ENCODE measurements at places on chromosomes 2 and 18. TPM values are rescaled to one million over a fixed set of nuclear protein-coding genes. Genes with fewer than 3 reads are reported as not detected.

DNA sequence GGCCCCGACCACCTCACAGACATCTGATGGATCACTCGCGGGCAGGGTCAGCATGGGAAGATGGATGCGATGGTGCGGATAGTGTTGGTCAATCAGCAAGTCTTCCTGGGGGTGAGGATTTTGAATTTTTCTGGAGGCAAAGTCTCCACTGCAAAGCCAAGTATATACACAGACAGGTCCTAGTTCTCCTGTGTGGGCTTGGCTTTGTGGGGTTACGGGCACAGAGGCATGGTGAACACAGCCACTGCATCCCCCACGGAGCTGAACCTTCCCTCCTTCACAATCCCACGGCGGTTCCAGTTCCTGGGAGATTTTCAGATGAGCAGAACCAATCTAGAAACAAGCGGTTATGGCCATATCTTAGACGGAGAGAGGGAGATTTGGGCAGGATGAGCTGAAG lies 35.8 kb downstream of the CNGA3 start:
- no peak for DNase-seq

DNA sequence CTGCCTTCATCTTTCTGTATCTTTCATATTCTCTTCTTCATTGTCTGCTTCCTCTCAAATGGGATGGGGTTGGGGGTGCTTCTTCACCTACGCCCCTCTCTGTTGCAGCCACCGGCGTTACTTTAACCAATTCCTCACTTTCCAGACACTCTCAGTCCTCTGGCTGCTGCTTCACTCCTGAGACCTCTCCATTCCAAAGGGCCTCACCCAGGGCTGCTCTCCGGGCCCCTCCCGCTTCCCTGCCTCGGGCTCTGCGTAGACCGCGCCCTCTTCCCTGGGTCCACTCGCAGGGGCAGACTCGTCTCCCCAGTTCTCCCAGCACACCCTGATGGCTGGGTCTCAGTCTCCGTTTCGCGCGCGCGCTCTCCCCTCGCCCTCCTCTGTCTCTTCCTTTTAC lies 926 bp downstream of the SERPINB8 start:
- DNase-seq, result peak; percentile 83

GRCh38 chr2:19301706-19302105 lies 56.7 kb downstream of the OSR1 start:
- no peak for DNase-seq

DNA sequence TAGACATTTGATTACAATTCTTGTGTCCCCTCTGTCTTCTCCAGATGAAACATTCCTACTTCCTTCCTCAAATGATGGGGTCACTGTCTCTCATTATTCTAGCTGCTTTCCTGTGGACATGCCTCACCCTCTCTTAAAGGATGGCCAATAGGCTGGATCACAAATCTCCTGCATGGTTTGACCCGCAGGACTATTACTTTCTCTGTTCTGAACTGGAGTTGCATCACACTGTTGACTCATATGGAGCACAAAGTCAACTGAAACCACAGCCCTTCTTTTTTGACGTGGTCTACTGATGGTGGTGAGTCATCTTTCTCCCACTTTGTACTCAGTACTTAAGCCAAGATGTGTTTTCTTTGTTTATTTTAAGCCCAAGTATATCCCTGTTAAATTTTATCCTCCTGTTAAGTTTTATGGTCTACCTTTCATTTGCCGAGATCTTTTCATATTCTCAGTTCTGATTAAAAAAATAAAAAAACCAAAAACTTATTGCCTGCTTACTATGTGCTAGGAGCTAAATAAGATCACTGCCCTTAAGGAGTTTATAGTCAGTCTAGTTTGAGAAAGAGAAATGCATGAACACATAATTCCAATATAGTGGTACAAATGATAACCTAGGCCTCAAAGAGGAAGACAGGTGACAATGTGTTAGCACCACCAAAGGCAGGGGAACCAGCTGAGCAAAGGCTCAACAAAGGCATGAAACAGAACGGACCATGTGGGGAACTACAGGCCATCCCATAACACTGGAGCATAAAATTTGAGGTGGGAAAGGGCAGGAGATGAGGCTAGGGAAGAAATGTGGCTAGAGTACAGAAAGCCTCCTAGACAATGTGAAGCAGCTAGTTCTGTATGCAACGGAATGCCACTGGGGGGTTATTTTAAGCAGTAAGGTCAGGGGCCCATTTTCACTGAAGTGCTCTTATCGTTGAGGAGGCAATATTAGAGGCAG lies 67.6 kb upstream of the ZFP36L2 start:
- DNase-seq, result no peak

DNA sequence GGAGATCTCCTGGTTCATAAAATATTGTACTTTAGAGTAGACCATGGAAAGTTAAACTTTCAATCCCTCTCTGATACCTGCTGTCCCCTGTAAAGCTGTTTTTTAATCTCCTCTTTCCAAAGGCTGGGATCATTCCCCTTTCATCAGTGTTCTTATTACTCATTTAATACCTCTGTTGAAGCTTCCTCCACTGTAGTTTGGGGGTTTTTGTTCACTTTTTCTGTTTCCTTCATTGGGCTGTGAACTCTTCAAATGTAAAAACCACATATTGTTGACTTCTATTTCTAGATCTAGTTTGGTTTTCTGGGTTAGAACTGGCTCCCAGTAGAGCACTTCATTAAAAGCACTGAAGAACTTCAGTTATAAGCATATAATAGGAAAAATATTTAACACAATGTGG lies 598.1 kb downstream of the RNF144A start:
- no peak for DNase-seq

GRCh38 chr2:151936626-151937025 lies 108.4 kb upstream of the ARL5A start:
- DNase-seq, result no peak

GRCh38 chr18:63306249-63306648 lies 13.3 kb downstream of the BCL2 start:
- DNase-seq, result no peak

Gene SLC14A1
- total RNA-seq, result 1.0 TPM

DNA sequence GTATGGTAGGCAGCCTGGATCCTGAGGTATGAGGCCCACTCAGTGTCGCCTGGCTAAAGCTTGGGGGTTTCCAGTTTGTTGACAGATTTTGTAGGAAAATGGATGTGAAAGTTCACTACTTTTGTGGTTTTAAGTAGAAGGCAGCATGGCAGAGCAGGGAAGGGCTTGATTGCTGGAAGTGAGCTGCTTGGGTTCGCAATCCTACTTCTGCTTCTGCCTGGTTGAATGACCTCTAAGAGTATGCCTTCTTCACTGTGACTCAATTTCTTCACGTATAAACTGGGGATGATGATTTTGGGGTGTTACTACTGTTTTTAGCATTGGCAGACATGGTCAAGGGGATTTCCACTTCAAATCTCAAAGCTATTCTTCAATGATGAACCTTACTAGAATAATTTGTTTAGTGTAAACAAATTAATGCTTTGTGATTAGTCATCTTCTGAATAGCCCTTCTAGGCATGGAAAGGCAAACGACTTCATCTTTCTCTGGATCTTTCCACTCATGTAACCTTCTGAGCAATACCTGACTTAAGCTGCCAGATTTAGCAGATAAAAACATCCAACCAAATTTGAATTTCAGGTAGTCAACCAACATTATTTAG lies 13.2 kb downstream of the BMP10 start:
- no peak for DNase-seq

GRCh38 chr2:232629129-232629475 lies 4.3 kb upstream of the EFHD1 start:
- DNase-seq, result no peak

GRCh38 chr18:40957533-40958070 lies 997.4 kb upstream of the PIK3C3 start:
- no peak for DNase-seq

DNA sequence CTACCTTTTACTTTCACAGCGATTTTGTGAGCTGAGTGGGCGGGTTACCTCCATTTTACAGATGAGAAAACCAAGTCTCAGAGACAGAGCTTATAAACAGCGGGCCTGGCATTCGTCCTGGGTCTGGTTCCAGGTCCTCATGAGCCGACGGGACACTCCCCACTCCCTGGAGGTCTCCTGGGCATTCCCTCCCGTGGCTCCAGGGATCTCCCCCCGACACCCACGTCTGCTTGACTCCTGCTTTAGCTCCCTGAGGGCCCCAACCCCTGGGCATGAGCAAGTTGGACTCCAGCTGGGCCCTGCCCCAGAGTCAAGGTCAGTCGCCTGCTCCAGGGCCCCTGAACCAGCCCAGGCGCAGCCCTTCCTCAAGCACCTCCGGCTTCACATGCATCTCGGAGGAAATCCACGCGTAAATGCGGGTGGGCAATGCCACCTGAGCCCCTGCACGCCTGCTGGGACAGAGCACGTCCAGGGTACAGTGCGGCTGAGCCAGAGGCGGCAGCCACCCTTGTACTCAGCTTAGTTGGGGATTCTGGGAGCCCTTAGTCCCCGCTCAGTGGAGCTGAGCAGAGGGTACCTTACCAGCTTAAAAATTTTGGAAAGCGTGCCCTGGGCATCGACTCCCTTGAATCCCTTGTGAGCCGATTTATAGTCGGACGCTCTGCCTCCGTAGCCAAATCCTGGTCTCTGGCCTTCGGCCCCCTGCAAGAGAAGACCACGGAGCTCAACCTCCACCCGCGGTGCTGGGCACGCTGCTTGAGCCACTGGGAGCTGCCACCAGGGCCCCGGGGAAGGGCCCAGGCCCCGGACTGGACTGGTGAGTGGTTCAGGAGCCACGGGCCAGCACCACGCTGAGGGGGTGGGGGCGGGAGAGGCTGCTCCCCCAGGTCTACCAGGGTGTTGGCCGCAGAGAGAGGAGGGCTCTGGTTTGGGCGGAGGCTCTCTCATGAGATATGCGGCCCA lies 148.1 kb downstream of the MBP start:
- no peak for DNase-seq

DNA sequence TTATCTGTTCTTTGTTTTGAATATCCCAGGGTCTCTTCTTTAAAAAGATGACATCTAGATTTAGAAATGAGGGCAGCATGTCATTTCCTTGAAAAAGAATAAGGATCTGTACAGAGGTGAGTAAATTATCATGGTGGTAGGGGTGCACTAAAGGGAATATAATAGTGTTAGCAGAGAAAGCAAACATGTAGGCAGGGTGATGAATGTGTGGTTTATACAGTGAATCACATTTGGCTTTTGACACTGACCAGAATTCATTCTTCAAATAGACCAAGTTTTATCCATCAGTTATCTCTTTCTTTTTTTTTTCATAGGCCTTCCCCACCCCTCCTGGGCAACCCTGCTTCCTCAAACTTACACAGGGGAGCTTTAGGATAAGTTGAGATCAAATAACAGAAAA lies 184.5 kb upstream of the LRP1B start:
- no peak for DNase-seq

Gene SOCS6
- total RNA-seq, result 47.6 TPM

- DNase-seq, result no peak
These were observed 256.2 kb downstream of the TSN start for GRCh38 chr2:122011493-122012270.

DNA sequence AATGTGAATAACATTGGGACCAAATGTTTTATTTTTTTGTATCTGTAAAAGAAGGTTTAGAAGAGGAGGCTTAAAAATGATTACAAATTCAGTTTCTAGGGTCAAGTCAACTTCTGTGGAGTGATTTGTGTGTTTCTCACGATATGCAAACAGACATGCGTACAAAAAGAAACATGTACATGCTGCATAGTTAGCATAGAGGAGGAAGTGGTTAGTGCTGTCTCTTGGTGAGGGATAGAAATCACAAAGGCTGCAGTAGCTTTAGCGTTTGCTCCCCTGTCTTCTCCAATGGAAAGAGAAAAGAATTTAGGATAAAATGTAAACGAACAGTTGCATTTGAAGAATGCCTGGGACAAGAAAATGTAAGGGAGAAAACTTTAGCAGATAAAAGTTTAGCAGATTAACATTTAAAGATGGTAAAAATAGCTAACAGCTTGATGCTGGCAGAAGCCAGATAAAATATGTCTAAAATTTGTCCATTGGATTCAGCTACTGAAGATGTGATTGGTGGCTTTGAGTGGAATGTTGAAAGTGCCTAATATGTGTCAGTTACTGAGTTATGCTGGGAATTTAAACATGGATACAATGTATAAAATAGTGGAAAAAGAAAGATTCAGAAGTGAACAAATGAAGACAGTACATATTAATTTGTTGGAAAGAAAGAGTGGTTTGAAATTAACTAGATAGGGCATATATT lies 44.9 kb downstream of the MALT1 start:
- no peak for DNase-seq

- no peak for DNase-seq
These were observed 1.5 kb upstream of the GDF7 start for GRCh38 chr2:20665243-20666004.

- no peak for DNase-seq
These were observed 265.3 kb downstream of the PAX3 start for GRCh38 chr2:222033541-222033940.

DNA sequence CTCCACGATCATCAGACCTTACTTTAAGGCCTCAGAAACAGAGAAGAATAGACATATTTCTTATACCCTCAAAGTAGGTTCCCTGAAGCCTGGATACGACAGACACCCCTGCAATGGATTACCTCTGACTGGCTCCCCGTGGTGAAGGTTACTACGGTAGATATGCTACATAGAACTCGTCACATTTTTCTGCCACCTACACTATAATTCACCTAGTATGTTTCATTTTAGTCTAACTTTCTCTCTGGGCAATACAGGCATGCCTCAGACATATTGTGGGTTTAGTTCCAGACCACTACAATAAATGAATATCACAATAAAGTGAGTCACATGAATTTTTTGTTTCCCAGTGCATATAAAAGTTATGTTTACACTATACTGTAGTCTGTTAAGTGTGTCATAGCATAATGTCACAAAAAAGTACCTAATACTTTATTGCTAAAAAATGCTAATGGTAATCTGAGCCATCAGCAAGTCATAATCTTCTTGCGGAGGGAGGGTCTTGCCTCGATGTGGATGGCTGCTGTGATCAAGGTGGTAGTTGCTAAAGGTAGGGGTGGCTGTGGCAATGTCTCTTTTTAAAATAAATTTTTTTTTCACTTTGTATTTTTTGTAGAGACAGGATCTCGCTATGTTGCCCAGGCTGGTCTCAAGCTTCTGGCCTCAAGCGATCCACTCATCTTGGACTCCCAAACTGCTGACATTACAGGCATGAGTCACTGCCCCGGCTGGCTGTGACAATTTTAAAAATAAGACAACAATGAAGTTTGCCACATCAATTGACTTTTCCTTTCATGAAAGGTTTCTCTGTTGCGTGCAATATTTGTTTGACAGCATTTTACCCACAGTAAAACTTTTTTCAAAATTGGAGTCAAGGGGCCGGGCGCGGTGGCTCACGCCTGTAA lies 64.6 kb downstream of the TGIF1 start:
- DNase-seq, result no peak

- DNase-seq, result no peak
These were observed 91.4 kb upstream of the AQP4 start for GRCh38 chr18:26956863-26957262.

GRCh38 chr2:239719791-239720360 lies 305.3 kb downstream of the NDUFA10 start:
- DNase-seq, result no peak

DNA sequence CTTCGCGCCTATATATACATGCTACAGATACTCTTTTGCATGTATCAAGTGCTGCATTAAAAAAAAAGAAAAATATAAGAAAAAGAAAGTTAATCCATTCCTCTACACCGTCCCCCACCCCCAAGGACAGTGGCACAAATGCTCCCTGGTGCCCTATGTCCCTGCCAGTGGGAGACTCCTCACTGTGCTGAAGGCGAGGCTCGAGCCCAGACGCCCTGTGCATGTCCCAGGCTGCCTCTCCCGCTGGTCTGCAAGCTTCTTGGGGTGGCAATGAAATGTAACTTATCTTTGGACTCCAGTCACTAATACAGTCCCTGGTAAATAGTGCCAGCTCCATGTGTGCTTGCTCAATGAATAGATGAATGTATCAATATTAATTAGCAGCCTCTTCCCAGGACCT lies 185.6 kb upstream of the SMAD2 start:
- DNase-seq, result no peak

GRCh38 chr2:150572961-150573395 lies 85.5 kb upstream of the RND3 start:
- DNase-seq, result no peak

- DNase-seq, result no peak
These were observed 54.9 kb downstream of the VRK2 start for GRCh38 chr2:58101500-58101899.

All from left colon (tissue), 2 donors.